ENCODE measurements at places on chromosomes 2 and 18. TPM values are rescaled to one million over a fixed set of nuclear protein-coding genes. Genes with fewer than 3 reads are reported as not detected.

- DNase-seq = peak; percentile 60
Observed at GRCh38 chr2:134361648-134362047, 107.8 kb downstream of the MGAT5 start.

Gene IL1F10
- not detected for total RNA-seq

DNA sequence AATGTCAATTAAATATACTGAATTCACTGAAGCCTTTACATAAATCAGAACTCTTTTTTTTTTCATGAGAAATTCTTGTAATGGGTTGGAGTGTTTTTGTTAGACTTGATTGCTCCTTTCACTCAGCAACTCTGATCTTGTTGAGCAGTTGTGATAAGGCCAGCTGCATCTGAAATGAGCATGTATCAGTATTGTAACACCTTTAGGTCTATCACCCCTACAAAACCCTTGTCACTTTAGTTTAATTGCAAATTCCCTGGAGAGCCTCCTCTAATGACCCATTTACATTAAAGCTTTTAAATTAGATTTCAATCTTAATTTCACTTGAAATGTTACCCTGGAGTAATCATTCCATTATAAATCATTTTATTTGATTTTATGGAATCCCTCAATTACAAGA is 346.8 kb upstream of the TCF4 start:
- DNase-seq = no peak

GRCh38 chr2:128753321-128753720 is 434.7 kb upstream of the HS6ST1 start:
- DNase-seq = no peak

- DNase-seq = no peak
Observed at GRCh38 chr18:22868831-22869230, 64.3 kb upstream of the RBBP8 start.

DNA sequence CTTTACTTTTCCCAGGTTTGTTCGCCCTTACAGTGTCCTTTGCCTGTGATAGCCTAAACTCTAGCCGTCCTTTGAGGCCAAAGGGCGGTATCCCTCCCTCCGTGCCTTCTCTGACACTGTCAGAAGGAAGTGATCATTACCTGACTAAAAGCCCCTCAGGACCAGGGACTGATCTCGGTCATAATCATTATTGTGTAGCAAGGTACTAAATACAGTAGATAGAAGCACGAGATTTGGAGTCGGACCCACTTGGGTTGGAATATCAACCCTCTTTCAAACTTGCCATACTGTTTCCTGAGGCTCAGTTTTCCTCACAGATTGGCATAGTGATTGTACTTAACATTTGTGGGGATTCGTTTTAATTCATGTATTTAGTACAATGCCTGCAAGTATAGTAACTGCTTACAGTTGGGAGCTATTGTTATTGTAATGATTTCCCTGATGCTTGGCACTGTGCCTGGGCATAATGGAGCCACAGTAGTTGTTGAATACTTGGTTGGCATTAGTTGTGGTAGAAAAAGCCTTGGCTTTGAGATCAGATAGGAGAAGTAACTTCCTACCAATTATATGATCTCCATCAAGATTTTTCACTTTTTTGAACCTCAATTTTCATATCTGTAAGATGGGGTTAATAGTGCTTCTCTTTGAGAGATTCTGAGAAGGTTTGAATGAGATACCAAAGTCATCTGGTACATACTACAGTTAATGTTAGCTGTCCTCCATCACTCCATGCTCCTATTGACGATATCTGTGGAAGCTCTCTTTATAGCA is 836 bp downstream of the STK11IP start:
- no peak for DNase-seq

Gene HTR2B
- total RNA-seq = 0.52 TPM

DNA sequence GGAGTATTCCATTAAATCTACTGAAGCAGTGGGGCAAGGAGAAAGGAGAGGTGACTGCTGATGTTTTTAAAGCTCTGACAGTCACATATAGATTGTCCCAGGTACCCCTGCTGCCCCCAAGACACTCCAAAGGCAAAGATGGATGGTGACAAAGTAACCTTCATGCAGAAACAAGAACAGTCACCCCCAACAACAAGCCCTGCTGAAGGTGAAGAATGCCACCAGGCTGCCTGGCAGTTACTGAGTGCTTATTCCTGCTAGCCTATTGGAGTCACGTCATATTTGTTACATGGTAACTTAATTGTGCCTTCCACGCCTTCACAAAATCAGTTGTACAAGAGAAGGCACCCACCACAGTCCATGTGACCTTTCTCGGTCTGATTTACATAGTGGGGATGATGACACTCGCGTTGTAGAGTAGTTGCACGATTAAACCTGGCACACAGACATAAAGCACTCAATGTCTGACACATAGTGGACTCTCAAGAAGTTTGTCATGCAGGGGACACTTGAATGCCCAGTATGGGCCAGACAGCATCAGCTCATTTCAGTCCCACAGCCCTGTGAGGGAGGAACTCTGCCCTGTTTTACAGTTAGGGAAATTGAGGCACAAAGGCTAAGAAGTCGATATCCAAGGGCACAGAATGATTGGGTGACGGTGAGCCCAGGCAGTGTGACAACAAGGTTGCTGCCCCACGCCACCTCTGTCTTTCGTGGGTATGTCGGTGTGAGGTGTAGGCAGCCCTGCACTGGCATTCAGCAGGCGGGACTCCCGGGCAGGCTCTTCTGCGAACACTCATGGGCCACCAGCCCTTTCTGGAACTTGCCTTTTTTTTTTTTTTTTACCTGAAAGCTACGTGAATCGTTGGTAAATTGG is 62.7 kb downstream of the ZCCHC2 start:
- DNase-seq = no peak

DNA sequence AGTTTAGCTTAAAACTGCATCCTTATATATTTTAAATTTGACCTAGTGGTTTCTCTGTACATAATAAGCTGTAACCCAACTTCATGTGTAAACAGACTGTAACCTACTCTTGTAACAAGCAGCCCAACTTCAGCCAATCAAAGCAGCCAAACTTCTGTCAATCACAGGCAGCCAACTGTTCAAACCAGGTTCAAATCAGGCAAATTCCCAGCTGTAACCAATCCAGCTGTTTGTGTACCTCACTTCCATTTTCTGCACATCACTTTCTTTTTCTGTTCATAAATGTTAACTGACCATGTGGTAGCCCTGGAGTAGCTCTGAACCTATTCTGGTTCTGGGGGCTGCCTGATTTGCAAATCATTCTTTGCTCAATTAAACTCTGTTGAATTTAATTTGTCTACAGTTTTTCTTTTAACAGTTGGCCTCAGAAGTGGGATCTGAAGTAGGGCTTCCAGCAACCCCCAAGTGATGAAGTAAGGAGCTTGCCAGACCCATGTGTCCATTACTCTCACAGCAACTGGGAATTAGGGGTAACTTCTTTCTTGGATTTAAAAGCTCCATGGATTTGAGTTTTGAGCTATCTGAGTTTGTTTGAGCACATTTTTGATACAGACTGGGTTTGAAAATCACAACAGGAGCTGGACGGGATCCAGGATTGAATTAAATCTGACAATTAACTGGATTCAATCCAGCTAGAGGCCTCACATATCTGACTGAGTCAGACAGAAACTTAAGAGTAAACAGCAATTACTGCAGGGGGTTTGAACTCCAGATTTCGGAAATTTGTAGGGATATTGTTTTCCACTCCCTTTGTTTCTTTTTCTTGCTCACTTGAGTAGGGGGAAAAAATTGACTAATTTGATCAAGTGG is 1569.7 kb upstream of the SLC39A10 start:
- DNase-seq = peak; percentile 49

Gene MYL12A
- 690 TPM for total RNA-seq

DNA sequence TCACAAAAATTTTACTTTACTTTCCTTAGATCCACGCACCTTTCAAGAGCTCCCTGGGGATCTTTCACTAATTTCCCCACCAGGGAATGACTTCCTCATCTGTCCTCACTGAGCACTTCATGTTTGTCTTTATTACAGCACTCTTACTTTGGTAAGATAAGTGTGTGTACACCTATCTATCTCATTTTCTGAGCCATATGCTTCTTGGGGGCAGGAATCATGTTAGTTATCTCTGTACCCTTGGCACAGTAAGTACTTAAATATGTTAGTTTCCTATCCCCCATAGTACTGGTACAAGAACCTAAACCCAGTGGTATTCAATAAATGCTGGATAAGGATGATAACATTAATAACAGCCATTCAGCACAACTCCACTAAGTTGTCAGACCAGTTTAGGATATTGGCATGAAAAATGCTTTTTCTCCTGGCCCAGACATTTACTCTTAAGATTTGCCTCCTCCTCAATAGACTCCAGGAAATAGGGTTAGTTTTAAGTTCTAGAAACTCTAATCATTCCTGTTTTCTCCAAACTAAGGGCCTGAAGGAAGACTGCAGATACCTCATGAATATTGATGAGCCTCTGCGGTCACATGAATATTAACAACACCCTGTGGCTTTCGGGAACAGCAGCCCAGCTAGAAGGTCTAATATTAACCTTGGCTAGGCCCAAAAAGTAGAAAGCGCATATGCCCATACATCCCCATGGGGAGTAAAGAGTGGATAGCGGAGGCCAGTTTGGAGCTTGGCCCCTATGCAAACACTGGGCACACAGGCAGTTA is 38.2 kb downstream of the NHEJ1 start:
- DNase-seq = no peak

Gene EPB41L3
- under 0.01 TPM for total RNA-seq

GRCh38 chr18:7856733-7857132 is 289.6 kb downstream of the PTPRM start:
- DNase-seq = no peak

Measured in LHCN-M2 (cell line).